ENCODE measurements at places on chromosomes 16 and 17.

GRCh38 chr17:77619326-77619725, 339.2 kb upstream of the TNRC6C start:
- no peak for DNase-seq

DNA sequence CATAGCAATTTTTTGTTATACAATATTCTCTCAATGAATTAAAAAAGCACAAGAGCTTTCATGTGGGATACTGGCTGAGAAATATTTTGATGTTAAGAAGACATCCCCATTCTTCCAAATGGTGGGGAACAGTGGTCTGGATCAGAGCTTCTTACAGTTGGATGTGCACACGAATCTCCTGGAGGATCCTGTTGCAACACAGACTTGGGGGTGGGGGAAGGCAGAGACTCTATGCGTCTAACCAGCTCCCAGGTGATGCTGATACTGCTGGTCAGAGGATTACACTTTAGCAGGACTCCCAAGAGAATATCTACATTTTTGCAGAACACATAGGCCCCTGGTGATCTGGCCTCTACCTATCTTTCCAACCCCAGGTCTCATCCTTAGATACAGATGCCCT, 108.3 kb downstream of the SPACA3 start:
- no peak for DNase-seq

GRCh38 chr17:47363171-47363570, 39.4 kb downstream of the EFCAB13 start:
- no peak for DNase-seq

GRCh38 chr16:6884002-6884401, 448.6 kb upstream of the RBFOX1 start:
- DNase-seq, result no peak

- no peak for DNase-seq
Measured at GRCh38 chr17:29682054-29682453, 59.3 kb upstream of the CORO6 start.

- DNase-seq, result no peak
Measured at GRCh38 chr16:15970743-15971439, 21.5 kb downstream of the ABCC1 start.

- no peak for DNase-seq
Measured at GRCh38 chr16:74431516-74431915, 10.2 kb upstream of the CLEC18B start.

DNA sequence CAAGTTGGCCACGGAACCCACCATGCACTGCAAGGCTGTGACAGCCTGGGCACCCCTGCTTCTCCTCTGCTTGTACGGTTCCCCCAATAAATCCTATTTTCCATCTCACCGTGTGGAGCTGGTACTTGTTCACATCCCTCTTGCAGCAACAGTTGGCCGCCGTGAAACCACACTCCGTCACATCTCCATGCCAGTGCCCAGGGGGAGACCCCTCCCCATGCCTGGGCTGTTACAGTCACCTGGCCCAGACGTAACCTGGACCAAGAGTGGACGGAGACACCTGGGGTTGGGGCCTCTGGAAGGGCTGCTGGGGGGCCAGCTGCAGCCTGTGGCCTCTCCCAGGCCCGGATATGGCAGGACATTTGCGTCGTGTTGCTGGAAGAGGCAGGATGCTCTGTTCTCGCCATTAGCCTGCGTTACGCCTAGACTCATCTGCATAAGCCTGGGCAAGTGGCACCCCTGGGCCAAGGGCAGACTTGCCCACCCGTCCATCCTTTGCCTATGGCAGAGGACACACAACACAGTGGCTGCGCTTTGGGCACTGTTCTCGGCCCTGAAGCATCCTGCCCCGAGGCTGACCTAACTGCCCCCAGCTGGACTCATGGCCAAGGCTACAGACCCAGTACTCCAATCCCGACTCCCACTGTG, 14.2 kb upstream of the KREMEN2 start:
- DNase-seq, result no peak

- no peak for DNase-seq
Measured at GRCh38 chr17:82531431-82531881, 11.9 kb downstream of the FOXK2 start.

DNA sequence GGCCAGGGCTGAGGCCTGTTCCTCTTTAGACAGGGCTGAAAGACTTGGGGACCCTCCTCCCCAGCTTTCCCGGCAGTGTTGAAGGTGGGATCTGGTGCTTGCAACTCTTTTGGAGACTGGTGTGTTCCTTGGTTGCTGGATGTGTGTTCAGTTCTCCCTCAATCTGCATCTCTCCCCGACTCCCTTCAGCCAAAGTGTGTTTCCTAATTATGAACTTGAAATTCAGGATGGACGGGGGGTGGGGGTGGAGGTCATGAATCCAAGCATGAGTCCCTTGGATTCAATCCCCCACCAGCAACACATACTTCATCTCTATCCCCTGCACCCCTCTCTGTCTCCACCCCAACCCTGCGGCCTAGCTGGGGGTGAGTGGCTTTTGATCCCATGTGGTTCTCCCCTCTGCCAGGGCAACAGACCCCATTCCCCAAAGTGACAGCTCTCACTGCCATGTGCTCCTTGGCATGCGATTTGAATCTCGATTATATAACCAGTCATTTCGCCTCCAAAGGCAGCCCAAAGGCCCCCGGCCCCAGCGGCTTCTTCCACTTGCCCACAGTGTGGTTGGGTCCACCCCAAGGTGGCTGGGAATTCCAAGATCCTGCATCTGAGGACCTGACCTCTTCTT, 1.3 kb downstream of the ARHGAP23 start:
- DNase-seq, result no peak

DNA sequence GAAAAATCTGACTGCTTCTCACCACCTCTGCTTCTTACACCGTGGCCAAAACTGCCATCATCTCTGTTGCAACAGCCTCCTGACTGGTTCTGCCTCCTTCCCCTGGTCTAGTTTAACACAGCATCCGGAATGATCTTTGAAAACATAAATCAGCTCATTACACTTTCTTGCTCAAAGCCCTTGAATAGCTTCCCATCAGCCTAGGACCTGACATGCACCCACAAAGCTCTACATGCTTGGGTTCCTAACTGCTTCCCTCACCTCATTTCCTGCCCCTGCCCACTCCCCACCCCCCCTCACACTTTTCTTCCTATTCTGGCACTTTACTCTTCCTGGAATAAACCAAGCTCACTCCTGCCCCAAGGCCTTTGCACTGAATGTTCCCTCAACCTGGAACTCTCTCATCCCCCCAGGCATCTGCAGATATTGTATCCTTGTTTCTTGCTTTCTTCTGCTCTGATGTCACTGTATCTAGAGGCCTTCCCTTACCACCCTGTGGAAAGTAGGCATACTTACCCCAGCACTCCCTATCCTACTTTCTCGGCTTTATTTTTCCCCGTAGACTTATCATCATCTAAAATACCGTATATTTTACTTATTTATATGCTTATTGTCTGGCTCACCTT, 112.4 kb downstream of the FTO start:
- no peak for DNase-seq
